ENCODE measurements at places on chromosomes 1 and 21. TPM values are rescaled to one million over a fixed set of nuclear protein-coding genes. Genes with fewer than 3 reads are reported as not detected.

DNA sequence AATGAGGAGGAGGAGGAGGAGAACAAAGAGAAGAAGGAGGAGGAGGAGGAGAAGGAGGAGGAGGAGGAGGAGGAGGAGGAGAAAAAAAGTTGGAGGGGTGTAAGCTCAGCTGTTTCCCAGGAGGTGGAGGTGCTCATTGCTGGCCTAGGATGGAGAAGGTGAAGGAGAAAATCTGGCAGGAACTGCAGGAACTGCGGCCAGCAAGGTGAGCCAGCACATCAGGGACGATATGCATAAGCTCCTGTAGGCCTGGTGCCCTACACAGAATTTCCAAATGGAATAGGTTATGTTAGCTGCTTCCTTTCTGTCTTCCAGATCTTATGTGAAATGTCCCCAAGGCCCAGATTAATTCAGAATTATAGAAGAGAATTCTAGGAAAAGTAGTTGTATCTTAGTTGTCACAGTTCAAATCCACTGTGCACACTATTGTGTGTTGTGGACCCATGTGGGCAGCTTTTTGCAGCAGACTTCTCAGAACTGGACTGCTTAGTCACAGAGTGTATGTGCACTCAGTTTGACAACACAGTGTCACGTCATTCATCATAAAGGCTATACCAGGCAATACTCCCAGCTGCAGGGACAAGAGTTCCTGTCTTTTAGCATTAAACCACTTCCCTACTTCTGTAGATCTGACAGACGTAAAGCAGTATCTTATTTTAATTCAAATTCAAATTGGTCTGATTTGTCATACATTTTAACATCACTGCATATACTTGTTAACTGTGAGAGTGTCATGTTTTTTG lies 303.7 kb downstream of the HLX start:
- no peak overlapping the region for H3K27ac ChIP-seq
- DNase-seq, result no peak
- no peaks in the 10 kb centered on the region for H3K27me3 ChIP-seq
- H3K4me3 ChIP-seq, result no peak overlapping the region
- no peaks in the 10 kb centered on the region for H3K4me1 ChIP-seq

- H3K4me1 ChIP-seq, result peaks cover 25% of the 10 kb centered on the region
- DNase-seq, result peak; percentile 61
- H3K36me3 ChIP-seq, result no peaks in the 10 kb centered on the region
- peak overlapping the region; percentile 88 for H3K27ac ChIP-seq
- H3K4me3 ChIP-seq, result peak overlapping the region; percentile 84
Measured at GRCh38 chr1:113811156-113811887, 954 bp downstream of the RSBN1 start.

DNA sequence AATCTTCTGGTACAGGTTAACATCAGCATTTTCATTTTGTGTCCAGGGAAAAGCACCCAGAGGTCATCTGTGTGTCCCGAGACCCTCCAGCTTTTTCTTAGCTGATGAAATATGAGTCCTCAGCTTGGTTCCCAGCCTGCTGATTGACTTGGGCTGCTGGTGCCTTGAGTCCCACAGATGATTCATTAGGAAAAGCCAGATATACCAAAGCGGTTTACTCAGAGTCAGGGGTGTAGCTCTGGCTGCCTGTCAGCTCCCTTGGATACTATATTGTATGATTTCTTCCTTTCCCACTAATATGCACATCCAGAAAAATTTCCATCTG lies 43.7 kb upstream of the MAB21L3 start:
- no peak overlapping the region for H3K27ac ChIP-seq
- H3K27me3 ChIP-seq, result no peaks in the 10 kb centered on the region
- DNase-seq, result no peak
- no peaks in the 10 kb centered on the region for H3K4me1 ChIP-seq

DNA sequence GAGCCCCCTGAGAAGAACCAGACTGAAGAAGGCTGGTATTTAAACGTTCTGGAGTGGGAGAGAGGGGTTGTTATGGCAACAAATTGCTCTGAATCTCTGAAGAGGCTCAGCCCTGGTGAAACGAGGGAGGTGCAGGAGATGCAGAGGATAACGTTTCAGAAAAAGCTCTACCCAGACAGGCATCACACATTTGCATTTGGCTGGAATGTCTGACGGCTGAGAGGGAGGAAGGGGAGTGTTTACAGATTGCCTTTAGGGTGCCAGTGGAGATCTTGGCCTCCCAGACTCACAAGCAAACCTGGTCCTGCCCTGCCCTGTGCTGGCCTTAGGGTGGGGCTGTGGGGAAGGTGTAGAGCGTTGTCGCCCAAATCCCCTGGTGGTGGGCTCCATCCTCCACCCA lies 169.0 kb upstream of the AJAP1 start:
- no peaks in the 10 kb centered on the region for H3K36me3 ChIP-seq
- H3K4me3 ChIP-seq, result no peak overlapping the region
- H3K4me1 ChIP-seq, result peaks cover 4% of the 10 kb centered on the region
- no peak overlapping the region for H3K27ac ChIP-seq
- no peaks in the 10 kb centered on the region for H3K27me3 ChIP-seq

- DNase-seq, result no peak
- H3K27ac ChIP-seq, result no peak overlapping the region
- H3K4me1 ChIP-seq, result peaks cover 21% of the 10 kb centered on the region
Measured at GRCh38 chr1:16230744-16231143, 6.2 kb downstream of the CPLANE2 start.

DNA sequence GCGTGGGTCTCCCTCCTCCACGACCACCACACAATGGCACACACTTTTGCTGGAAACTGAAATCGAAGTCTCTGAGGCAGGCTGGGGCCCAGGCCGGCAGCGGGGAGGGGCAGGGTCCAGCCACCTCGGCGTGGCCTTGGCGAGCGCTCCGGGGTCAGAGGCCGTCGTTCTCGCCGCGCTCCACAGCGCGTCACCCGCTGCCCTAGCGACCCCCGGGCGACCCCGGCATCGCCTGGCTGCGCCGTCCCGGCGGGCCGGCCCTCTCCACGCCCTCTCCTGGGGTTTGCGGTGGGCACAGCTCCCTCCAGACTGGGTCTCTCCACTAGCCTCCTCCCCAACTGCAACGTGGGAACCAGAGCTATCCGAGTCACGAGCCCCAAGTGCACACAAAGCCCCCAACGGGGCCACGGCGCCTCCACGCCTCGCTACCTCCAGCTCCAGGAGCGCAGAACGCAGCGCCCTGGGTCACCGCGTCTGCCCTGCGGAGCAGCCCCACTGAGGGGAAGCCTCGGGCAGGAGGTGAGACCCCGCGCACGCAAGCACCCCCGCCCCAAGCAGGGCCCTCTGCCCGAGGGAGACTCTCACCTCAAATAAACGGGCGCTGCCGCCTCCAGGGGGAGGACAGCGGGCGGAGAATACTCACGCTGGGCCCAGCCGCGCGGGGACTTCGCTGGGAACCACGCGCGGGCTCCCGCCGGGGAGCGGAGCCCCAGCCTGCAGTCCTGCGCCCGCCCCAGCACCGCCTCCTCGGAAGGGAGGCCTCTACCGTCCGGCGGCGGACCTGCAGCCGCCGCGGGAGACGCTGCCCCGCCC lies 134.0 kb upstream of the BARHL2 start:
- H3K4me1 ChIP-seq, result peaks cover 3% of the 10 kb centered on the region
- peak overlapping the region; percentile 36 for H3K27ac ChIP-seq
- peak; percentile 78 for DNase-seq
- no peaks in the 10 kb centered on the region for H3K27me3 ChIP-seq
- no peaks in the 10 kb centered on the region for H3K36me3 ChIP-seq

GRCh38 chr1:38334930-38335592 lies 288.5 kb upstream of the POU3F1 start:
- H3K36me3 ChIP-seq, result no peaks in the 10 kb centered on the region
- no peaks in the 10 kb centered on the region for H3K27me3 ChIP-seq
- no peak overlapping the region for H3K4me3 ChIP-seq
- no peaks in the 10 kb centered on the region for H3K4me1 ChIP-seq

DNA sequence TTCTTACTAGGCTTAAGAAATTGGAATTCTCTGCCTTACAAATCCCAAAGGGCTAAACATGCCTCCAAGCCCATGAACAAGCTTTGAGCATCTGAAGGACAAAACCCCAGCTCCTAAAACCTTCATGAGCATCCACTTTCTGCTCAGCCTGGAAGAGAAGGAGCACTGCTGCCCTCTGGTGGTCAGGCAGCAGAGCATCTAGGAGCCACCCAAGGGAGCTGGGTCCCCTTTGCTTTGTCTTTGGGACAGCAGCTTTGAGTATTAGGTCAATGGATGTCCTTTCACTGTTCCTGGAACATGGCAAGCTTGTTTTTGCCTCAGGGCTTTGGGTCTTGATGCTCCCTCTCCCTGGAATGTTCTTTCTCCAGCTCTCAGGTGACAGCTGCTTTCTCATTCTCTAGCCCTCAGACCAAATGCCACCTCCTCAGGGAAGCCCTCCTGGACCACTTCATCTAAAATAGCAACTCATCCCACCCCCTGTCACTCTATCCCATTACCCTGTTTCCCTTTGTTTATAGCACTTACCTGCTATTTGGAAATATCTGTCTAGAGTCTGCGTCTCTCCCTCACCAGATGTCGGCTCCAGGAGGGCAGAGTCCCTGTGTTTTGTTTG lies 25.7 kb downstream of the RAB7B start:
- H3K4me1 ChIP-seq, result no peaks in the 10 kb centered on the region
- no peaks in the 10 kb centered on the region for H3K36me3 ChIP-seq
- H3K4me3 ChIP-seq, result no peak overlapping the region

DNA sequence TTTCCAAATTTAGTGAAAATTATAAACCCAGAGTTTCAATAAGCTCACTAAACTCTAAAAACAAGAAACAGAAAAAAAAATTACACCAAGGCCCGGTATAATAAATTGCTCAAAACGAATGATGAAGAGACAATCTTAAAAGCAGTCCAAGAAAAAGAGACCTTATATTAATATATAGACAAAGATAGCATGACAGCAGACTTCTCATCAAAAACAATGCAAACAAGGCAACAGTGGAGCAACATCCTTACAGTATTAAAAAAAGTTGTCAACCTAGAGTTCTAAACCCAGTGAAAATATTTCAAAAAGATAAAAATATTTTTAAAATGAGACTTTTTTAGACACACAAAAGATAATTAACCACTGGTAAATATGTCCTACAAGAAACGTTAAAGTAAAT lies 46.7 kb downstream of the KIFAP3 start:
- no peaks in the 10 kb centered on the region for H3K4me1 ChIP-seq
- H3K4me3 ChIP-seq, result no peak overlapping the region
- H3K27ac ChIP-seq, result no peak overlapping the region
- no peaks in the 10 kb centered on the region for H3K36me3 ChIP-seq

DNA sequence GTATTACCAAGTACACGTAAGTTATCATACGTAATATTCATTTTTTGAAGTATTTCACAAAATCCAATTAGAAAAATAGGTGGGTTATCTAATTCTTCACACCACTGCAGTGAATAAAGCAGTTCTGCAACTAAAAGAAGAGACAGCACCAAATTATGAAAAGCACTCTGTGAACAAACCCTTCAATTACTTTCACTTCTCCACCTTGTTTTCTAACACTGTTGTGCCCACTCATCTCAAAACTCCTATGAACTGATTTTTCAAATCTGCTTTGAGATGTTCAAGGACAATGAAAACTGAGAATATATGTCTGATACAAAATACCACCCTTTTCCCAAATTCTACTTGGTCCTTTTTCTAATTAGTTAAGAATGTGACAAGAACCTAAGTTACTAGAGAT lies 39.4 kb downstream of the LTN1 start:
- H3K27ac ChIP-seq, result no peak overlapping the region
- no peaks in the 10 kb centered on the region for H3K4me1 ChIP-seq
- H3K27me3 ChIP-seq, result no peaks in the 10 kb centered on the region
- H3K4me3 ChIP-seq, result no peak overlapping the region

DNA sequence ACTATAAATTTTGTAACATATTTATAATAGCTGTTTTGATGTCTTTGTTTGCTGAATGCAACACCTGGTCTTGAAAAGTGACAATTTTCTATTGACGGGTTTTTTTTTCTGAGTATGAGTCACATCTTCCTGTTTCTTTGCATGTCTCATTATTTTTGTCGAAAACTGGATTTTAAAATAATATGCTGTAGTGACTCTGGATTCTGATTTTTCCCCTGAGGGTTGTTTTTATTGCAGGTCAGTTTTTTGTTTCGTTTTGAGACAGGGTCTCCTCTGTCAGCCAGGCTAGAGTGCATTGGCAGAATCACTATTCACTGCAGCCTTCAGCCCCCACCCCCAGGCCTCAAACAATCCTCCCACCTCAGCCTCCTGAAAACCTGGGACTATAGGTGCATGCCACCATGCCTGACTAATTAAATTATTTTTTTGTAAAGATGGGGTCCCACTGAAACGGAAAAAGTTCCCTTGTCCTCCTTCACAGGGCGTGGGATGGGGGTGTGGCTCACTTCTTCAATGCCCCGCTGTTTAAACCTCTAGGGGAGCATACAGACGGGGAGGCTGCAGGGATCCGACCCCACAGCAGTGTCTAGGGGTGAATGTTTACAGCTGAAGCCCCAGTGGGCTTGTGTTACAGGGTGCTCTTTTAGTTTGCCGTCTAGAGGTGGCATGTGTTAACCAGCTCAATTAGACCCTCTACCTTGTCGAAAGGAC lies 11.3 kb upstream of the PPIE start:
- peaks cover 13% of the 10 kb centered on the region for H3K27me3 ChIP-seq
- DNase-seq, result no peak
- H3K27ac ChIP-seq, result no peak overlapping the region
- no peaks in the 10 kb centered on the region for H3K4me1 ChIP-seq

DNA sequence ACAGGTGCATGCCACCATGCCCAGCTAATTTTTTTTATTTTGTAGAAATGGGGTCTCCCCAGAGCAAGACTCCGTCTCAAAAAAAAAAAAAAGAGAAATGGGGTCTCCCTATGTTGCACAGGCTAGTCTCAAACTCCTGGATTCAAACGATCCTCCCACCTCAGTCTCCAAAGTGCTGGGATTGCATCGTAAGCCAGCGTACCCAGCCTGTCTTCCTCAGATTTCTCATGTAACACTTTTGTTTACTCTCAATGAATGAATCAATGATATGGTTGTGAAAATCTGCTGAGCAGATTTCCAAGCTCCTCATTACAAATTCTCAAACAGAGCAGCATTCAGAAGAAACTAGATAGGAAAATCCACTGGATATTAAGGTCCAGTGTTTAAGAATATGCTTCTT lies 6.6 kb downstream of the CMPK1 start:
- no peaks in the 10 kb centered on the region for H3K36me3 ChIP-seq
- H3K27me3 ChIP-seq, result no peaks in the 10 kb centered on the region
- H3K4me3 ChIP-seq, result no peak overlapping the region
- H3K4me1 ChIP-seq, result peaks cover 19% of the 10 kb centered on the region
- no peak overlapping the region for H3K27ac ChIP-seq
- DNase-seq, result no peak

DNA sequence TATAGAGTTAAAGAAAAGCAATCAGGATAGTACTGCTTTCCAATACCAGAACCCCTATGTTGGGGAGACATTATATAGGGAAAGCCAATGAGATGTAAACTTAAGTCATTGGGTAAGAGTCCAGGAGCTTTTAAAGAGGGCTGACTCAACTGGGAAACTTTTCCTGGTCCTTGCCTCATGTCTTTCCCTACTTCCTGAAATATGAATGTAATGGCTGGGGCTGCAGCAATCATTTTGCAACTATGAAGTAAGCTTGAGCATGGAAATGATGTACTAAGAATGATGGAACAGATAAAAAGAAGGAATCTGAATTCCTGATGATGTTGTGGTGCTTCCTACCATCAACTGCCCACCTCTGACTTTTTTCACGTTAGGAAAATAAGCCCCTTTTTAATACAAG lies 55.7 kb downstream of the WDR3 start:
- no peak overlapping the region for H3K27ac ChIP-seq
- no peak overlapping the region for H3K4me3 ChIP-seq
- no peaks in the 10 kb centered on the region for H3K36me3 ChIP-seq
- peaks cover 4% of the 10 kb centered on the region for H3K4me1 ChIP-seq
- DNase-seq, result no peak
- H3K27me3 ChIP-seq, result no peaks in the 10 kb centered on the region

The RGS13 gene
- total RNA-seq, result not detected

The SSU72 gene
- 241 TPM for total RNA-seq

The ERMAP gene
- total RNA-seq, result 23.7 TPM

The CD1E gene
- not detected for total RNA-seq

The ARTN gene
- 2.0 TPM for total RNA-seq

The PCSK9 gene
- total RNA-seq, result not detected

The LIN28A gene
- total RNA-seq, result not detected

The MYOG gene
- not detected for total RNA-seq

The KNCN gene
- total RNA-seq, result not detected

The SYCP1 gene
- 0.13 TPM for total RNA-seq

All from thyroid gland (tissue), 4 donors.